GM06990 (cell line): ENCODE measurements at places on chromosomes 4 and X.

GRCh38 chrX:96835660-96836289 lies 47.9 kb upstream of the RPA4 start:
- DNase-seq, result peak; percentile 59

DNA sequence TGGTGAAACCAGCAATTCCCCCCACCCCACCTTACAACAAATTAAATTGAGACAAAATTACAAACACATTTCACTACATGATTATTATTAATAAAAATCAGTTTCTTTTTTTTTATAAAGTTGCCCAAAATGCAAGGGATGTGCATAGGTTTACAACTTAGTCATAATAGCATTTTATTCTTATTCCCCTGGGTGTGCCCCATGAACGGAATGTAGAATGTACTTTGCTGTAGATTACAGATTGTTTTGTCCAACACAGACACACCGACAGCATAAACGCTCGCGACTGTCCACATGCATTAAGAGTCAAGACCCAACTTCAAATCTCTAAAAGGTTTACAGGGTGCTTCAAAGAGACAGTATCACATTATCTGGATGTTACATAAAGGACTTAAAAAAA lies 72.3 kb downstream of the NYX start:
- no peak for DNase-seq

- DNase-seq, result peak; percentile 61
Measured at GRCh38 chrX:46704767-46705386, 54.0 kb downstream of the SLC9A7 start.

DNA sequence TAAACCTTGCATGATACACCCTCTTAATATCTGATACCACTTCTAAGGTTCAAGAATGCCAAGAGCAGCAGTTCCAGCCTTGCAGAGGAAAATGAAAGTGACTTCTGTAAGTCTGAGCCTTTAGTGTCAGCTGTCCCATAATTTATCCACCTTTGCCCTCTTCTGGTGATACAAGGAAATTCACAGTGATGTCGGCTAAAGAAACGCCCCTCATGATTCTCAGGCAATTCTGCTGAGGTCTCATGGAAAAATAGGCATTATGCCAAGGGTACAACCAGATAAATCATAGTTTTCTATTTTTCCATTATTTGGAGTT lies 172.2 kb upstream of the CXCL13 start:
- DNase-seq, result peak; percentile 4

DNA sequence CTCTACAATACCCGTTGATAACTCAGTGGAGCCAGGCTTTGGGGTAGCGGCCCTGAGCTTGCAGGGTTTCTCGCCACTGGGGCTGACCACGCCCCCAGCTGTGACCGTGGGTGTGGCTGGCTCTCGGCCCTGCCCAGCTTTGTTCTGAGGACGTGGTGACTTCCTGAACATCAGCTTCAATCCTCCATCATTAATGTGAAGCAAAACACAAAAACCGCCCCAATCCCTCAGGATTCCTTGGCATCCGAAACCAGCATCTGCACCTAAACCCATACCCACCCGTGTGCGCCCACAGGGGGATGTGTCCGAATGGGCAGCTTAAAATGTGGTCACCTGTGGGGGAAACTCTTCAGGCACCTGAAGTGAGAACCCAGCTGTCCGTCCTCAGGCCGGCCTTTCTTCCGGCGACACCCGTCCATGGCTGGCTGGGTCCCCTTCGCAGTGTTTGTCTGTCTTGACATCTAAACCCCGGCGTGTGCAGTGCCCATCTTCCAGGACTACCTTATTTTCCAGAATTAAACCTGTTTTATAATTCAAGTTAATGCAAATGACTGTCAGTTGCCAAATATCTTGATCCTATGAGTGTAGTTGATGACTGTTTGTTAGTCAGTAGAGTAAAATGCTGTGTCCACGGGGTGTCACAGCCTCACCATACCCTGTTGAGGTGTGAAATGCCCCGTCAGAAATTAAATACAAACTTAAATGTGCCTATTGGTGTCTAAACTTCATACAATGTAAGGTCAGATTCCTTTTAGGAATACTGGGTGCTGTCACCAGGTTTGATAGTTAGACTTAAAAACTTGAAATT lies 27.3 kb downstream of the NELFA start:
- no peak for DNase-seq

DNA sequence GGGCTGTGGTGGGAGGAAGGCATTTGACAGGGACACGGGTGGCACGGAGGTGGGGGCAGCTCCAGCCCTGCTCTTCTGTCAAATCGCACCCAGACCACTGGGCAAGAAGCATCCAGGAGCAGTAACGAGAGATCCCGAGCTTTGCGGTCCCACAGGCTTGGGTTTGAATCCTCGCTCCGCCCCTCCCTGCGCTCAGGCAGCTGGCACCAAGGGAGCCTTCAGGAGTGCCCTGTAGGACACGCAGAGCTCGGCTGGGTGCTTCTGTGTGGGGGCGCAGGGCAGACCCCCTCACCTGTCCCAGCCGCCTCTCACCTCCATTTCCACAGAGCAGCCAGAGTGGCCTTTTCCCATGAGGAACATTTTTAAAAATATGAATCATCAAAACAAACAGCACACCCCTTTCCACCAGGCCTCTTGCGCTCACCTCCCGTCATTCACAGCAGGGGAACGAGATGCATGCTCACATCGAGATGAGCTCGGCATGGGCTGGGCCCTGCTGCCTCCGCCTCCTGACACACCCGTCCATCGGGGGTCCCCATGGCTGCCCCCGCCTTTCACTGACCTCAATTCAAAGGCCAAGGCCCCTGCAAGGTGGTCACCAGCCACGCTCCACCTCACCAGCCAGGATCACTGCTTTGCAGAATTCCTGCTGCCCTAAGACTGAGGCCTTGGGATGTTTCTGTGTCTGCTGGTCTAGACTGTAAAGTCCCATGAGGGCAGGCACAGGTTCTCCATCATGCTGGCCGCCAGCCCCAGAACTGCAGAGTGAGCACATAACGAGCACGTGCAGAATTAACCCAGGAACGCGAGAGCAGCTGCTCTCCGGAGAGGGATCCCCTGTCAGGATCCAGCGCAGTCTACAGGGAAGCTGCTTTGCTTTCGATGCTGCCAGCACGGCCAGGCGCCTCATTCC lies 52.7 kb downstream of the ACOX3 start:
- no peak for DNase-seq

DNA sequence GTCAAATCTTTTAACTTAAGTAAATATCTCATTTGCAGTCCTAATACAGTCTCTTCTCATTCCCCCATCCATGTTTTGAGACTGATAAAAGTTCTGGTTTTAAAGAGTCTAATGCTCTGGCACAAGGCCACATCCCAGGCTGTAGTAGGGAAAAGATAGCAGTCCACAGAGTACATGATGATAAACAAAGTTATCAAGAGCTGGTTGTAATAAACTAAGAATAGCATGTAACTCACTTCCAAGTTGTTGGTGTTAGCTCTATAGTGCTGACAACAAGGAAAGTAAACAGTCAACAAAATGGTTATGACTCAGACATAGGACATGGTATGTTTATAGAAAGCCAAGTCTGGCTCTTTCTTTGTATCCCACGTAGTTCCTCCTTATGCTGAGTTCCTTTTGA lies 21.8 kb upstream of the AREG start:
- no peak for DNase-seq
